NCI-H1092 (cell line): ENCODE measurements at places on chromosomes 6 and 20.
A peak's percentile ranks its signal among the peaks of the same experiment; 100 is the strongest.

GRCh38 chr20:35709259-35709658, 10.1 kb downstream of the ROMO1 start:
- DNase-seq, result no peak

- no peak for DNase-seq
Observed at GRCh38 chr6:42141603-42142117, 760 bp downstream of the C6orf132 start.

DNA sequence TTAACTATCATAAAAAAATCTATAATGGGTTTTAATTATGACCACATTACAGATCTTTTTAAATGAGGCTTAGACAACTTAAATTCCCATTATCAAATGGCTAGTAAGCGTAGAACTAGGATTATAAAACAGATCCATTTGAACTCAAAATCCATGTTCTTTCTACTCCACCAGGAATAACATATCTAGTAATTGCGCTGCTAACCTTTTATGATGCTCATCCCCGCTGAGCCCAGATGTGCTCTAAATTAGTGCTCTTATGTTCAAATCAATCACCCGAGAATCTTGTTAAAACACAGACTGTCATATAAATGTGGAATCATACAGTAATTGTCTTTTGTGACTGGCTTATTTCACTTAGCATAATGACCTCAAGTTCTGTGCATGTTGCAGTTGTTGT, 903.1 kb downstream of the PHF3 start:
- no peak for DNase-seq

- DNase-seq, result no peak
Observed at GRCh38 chr6:44531442-44532015, 144.0 kb downstream of the CDC5L start.

- peak; percentile 63 for DNase-seq
Observed at GRCh38 chr20:32018269-32019155, 8.3 kb downstream of the CCM2L start.

GRCh38 chr20:43910564-43910963, 4.1 kb upstream of the TOX2 start:
- DNase-seq, result no peak

GRCh38 chr6:69284176-69284730, 512.6 kb downstream of the LMBRD1 start:
- DNase-seq, result no peak
